ENCODE measurements at places on chromosomes 12 and 14. TPM values are rescaled to one million over a fixed set of nuclear protein-coding genes. Genes with fewer than 3 reads are reported as not detected.

- no peak for DNase-seq
These were observed 321.5 kb downstream of the PCNX1 start for GRCh38 chr14:71228711-71229110.

- DNase-seq, result no peak
These were observed 34.7 kb downstream of the GPR19 start for GRCh38 chr12:12661086-12661856.

GRCh38 chr12:123941624-123942237 lies 30.9 kb downstream of the CCDC92 start:
- no peak for DNase-seq

DNA sequence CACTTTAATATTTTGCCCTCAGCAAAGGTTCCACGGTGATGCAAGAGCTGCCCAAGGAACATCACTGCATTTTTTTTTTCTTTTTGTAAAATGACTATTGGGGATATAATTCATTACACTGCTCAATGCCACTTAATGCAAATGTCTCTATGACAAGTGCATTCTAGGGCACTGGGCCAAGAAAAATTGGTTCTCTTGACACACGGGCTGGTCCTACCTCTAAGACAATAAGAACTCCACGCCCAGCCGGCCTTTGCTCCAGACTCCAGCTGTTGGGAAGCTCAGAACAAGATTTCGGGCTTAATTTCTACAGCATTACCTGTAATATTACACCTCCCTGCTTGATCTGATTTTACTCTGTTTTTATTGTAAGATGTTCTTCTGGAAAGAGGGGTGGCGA lies 48.8 kb upstream of the VRK1 start:
- DNase-seq, result no peak

DNA sequence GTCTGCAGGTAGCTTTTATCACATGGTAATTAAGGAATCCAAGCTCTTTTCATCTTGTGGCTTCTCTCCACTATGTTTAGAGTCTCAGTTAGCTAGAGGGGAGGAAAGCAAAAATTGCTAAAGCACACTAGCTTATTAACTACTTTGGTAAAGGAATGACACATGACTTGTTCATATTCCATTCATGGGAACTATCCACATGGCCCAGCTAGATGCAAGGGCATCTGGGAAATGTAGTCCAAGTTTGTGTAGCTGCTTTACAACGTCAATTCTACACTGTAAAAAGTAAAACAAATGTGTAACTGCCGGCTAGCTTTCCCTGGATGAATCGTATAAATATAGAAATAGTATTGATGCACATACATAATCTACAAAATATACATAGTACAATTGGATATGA lies 244.5 kb upstream of the LRFN5 start:
- no peak for DNase-seq

DNA sequence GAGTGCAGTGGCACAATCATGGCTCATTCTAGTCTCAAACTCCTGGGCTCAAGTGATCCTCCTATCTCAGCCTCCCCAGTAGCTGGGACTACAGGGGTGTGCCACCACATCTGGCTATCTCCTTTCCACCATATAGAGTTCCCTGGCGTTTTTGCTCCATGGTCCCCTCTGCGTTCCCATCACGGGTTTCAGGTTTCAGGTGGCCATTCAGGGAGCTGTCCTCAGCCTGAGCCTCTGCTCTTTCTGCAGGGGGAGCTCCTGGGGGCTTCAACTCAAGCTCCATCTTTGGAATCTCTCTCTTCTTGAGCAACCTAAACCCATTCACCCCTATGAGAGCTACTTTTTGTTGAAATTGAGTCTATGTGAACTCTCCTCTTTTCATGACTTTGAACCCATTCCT lies 11.6 kb downstream of the SMIM41 start:
- no peak for DNase-seq

DNA sequence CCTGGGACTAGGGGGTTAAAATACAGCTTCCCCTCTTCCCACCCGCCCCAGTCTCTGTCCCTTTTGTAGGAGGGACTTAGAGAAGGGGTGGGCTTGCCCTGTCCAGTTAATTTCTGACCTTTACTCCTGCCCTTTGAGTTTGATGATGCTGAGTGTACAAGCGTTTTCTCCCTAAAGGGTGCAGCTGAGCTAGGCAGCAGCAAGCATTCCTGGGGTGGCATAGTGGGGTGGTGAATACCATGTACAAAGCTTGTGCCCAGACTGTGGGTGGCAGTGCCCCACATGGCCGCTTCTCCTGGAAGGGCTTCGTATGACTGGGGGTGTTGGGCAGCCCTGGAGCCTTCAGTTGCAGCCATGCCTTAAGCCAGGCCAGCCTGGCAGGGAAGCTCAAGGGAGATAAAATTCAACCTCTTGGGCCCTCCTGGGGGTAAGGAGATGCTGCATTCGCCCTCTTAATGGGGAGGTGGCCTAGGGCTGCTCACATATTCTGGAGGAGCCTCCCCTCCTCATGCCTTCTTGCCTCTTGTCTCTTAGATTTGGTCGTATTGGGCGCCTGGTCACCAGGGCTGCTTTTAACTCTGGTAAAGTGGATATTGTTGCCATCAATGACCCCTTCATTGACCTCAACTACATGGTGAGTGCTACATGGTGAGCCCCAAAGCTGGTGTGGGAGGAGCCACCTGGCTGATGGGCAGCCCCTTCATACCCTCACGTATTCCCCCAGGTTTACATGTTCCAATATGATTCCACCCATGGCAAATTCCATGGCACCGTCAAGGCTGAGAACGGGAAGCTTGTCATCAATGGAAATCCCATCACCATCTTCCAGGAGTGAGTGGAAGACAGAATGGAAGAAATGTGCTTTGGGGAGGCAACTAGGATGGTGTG lies 1.9 kb downstream of the GAPDH start:
- no peak for DNase-seq

GRCh38 chr12:43789941-43790340 lies 16.2 kb downstream of the TWF1 start:
- no peak for DNase-seq

DNA sequence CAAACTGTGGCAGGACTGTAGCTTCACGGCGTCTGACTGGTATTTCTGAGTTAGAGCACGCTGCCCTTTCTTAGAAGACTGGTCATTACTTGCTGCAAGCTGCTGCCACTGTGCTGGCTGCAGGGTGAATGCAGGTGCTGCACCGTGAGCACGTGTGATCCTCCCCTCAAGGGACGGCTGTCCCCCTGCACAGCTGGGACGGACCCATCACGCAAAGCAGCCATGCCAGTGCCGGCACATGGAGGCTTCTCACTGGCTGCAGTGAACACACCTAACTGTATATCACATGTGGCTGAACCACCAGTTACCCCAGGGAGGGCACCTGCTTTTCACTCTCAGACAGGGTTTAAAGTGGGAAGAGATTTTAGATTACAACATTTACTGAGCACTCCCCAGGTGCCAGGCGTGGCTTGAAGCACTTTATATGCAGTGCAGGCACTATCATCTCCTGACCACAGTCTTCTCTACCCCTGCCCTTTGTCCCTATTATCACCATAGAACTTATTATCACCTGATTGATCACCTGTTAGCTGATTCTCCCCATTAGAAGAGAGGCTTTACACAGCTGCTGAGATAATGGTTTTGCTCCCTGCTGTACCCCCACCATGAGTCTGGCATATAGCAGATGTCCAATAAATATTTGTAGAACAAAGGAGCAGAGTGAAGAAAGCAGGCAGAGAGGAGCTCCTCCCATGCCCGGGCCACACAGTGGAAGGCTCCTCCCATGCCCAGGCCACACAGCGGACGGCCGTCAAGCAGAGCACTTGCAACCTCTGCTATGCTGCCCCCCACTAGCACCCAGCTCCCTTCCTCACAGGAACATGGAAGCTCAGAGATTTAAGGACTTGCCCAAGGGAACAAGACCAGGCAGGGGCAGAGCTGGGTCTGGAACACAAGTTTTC lies 25.9 kb downstream of the SLC25A47 start:
- no peak for DNase-seq

DNA sequence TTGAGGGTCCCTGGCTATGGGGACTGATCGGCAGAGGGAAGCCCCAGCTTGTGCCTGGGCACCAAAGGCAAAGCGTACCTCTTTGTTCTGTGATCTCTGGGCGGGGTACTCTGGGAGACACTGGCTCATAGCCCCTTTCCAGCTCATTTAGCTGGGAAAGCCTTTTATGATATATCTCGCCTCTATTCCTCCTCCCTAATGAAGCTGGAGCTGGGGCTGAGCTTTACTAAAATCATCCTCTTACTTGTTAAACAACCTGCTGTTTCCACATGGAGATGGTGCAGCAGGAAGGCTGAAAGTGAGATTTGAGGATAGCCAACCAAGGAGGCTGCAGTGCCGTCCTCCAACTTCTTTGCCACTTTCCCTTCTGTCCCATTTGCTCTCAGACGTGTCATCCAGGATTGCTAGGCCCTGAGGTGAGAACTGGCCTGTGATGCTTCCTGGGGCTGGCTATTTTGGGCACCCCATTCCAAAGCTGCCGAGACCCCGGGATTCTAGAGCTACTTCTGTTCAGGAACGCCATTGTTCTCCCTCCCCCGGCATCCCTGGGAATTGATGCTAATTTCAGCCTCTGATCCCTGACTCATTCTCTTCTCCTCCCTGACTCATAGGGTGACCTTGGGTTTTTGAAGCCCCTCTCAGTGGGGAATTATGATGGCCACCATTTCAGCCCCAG lies 16.0 kb downstream of the PDE1B start:
- DNase-seq, result no peak

- no peak for DNase-seq
These were observed 8.1 kb downstream of the PRKAB1 start for GRCh38 chr12:119676022-119676421.

- no peak for DNase-seq
These were observed 70.7 kb downstream of the C12orf75 start for GRCh38 chr12:105401198-105401597.

DNA sequence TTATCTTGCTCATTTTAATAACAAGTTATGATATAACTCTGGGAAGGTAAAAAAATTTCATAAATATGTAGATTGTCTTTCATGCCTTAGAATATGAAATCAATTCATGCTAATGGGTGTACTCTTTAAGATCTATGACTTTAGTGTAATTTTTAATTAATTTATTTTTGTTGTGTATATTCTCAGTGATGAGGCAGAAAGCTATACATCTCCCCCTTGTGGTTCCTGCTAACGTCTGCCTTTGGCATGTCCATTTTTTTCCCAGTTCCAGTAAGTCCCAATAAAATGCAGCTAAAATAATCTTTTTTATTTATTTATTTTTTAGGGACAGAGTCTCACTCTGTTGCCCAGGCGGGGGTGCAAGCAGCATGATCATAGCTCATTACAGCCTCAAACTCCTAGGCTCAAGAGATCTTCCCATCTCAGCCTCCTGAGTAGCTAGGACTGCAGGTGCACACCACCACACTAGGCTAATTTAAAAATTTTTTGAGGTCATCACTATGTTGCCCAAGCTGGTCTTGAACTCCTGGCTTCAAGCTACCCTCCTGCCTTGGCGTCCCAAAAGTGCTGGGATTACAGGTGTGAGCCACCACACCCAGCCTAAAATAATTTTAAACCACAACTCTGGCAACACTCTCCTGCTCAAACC lies 3.3 kb upstream of the CHURC1 start:
- DNase-seq, result no peak

DNA sequence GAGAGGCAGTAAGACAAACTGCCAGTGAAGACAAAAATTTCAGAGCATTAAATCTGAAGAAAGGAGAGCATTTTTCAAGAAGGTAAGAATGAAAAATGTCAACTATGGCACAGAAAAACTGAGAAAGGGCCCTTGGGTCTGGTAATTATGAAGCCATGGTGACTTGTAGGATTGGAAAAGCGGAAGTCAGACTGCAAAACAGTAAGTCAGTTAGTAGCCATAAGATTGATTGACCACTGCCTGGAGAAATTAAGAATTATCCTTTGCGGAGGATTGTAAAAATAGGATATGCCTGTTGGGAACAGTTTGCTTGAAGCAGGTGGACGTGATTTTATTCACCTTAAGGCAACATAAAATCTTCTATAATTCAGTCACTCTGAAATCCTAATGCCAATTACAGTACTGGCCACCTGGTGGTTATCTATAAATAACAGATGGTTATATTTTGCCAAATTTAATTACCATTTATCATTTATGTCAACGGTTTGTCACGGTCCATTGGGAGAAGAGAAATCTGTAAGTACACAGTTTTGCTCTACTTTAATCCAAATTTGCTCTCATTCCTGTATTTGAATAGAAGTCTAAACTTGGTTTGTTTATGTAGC lies 127.1 kb upstream of the CNTN1 start:
- DNase-seq, result no peak

GRCh38 chr12:68435299-68435637 lies 103.1 kb upstream of the MDM1 start:
- DNase-seq, result no peak

DNA sequence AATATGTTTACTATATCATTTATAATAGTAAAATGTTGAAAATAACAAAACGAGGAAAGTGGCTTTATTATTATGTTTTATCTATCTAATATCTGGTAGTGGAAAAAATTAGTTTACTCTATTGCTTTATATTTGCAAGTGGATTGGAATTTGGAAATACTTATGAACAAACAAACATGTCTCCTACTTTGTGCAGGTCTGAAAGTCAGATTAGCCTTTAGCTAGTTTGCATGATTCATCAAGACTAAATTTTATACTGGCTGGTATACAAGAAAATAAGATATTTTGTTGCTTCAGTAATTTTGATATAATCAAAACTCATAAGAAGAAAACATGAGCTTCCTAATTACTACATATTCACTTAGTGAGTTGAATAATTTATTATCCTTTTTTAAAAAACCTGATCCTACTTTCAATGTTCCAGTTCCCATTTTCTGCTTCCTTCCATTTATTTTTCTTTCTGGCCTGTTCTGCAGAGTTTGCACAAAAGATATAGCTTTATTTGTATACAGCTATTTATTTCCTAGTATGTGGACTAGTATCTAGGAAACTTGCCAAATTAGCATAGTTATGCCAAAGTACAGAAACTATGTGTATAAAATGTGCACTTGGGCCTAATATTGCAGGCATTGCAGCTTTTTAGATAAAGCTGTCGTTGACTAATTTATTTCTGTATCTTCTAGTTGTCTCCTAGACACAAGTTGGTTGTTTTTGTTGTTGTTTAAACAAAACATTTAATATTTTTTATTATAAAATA lies 122.0 kb downstream of the AKAP6 start:
- no peak for DNase-seq

GRCh38 chr12:55624056-55624455 lies 12.6 kb upstream of the OR10P1 start:
- no peak for DNase-seq

DNA sequence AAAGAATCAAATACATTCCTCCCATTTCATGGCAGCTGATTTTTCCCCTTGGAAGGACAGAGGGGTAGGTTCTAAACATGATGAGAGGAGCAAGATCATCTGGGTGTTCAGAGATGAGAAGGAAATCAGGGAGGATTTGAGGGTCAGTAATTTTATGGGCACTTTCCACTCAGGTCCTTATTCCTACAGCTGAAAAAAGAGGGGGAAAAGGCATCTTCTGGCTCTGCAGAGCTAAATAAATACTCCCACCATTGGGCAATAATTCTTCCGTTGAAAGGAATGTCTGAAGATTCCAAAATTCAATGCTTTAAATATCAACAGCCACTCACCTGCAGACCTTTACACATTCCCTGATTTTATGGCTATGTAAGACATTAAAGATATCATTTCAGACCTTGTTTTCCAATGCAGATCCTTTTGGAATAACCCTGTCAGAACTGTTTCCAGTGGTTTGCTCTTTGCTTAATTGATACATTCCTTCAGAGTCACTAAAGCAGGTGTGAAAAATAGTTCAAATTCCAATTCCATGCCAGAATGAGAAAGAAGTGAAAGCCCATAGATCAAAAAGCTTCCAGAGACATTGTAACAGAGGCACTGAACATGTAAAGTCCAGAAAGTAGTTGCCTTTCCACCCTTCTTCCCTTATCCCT lies 233.3 kb upstream of the KRR1 start:
- DNase-seq, result no peak

GRCh38 chr14:102692334-102692733 lies 84.9 kb upstream of the TRAF3 start:
- DNase-seq, result no peak

Gene MYO1H
- total RNA-seq, result not detected

Gene TSHR
- total RNA-seq, result not detected

Gene PLD4
- total RNA-seq, result not detected

Gene SLC25A47
- not detected for total RNA-seq

Data from body of pancreas (tissue), 4 donors.